ENCODE measurements at places on chromosomes 7 and 10. TPM values are rescaled to one million over a fixed set of nuclear protein-coding genes. Genes with fewer than 3 reads are reported as not detected.

DNA sequence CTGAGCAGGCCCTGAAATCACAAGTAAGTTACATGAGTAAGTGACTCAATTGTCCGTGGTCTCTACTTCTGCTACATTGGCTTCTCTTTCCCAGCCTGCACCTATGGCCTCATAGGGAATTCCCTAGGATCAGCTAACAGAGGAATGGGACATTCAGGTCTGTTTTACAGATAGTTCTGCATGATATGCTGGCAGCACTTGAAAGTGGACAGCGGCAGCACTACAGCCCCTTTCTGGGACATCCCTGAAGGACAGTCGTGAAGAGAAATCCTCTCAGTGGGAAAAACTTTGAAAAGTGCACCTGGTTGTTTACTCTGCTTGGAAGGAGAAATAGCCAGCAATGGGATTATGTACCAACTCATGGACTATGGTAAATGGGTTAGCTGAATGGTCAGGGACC lies 293.1 kb upstream of the CACNA2D1 start:
- DNase-seq: no peak

STOX1 gene
- total RNA-seq: 0.47 TPM

MALRD1 gene
- 1.3 TPM for total RNA-seq

GRCh38 chr7:66952343-66953043 lies 31.5 kb downstream of the TMEM248 start:
- DNase-seq: no peak

DNA sequence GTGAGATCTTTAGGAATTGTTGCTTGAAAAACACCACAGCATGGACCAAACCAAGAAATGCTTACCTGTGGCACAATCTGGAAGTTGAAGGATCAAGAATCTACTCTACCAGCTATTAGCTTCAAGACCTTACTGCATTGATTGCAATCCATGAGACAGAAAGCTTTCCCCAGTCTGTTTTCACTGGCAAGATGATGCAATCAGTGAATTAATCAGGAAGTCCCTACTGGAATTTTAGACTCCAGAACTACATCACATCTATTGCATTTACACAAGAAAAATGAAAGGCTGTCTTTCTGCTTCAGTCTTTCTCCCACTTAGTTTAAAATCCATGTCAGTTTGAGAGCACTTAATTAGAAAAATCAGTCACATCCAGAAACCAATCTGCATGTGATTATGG lies 191.7 kb downstream of the TFEC start:
- DNase-seq: no peak

EFCAB10 gene
- total RNA-seq: not detected

NAT16 gene
- total RNA-seq: not detected

DNA sequence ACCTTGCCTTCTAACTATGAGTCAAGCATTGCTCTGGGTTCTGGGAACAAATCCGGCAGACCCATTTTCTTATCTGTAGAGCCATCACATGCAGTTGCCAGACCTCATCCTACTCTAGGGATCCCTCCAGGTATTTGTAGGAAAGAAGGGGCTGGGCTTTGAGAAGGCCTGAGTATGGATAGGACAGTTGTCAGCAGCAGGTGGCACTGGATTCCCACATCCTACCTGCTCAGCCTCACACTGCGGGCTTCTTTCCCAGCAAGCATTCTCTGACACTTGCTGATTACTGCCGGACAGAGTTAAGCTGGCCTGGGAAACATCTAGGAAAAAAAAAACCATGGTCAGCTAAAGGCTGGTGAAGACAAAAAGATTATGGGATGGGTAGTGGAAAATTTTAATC lies 224.1 kb downstream of the CCSER2 start:
- DNase-seq: no peak

TRIM50 gene
- not detected for total RNA-seq

CHST15 gene
- 7.0 TPM for total RNA-seq

- DNase-seq: no peak
Measured at GRCh38 chr10:80509403-80510161, 28.1 kb upstream of the SH2D4B start.

DNA sequence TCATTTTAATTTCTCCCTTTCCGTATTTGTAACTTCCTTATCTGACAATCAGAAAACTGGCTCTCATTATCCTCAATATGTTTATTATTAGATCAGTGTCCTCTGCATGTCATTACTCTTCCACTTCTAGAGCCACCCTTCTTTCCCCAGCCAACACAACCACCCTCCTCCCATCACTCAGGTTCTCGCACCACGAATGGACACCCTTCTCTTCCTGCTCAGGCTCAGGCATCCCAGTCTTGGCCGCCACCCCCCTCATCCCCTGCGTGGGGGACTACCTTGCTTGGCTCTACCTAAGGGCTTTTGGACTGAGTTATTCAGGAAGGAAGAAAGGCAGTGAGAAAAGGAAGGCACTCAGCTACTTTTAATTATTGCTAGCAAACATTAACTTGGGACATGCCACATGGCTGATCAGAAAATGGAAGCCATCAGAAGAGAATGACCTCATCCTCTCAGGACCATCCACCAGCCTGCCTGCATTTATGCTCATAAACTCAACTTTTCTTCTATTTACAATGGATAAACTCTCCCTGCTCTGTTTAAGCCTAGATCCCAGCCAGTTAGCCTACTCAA lies 199.9 kb upstream of the PLXNA4 start:
- DNase-seq: no peak
